ENCODE measurements at places on chromosomes 12 and 14. TPM values are rescaled to one million over a fixed set of nuclear protein-coding genes. Genes with fewer than 3 reads are reported as not detected.
A peak's percentile ranks its signal among the peaks of the same experiment; 100 is the strongest.

DNA sequence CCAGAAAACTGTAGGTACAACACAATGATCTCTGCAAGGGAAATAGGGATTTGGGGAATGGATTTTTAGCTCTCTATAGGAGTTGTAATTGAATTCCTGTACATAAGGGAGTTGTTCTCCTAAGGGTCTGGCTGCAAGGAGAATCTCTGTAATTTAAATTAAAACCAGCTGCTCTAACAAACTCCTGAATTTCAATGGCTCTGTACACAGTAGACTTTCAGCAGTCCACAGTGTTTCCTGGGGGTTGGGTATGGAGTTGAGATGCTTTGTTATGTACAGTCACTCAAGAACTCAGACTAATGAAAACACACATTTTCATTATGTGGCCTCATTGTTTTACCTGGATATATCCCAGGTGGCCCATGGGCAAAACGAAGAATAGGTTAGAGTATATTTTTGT is 93.2 kb downstream of the NAV3 start:
- no peak for DNase-seq

DNA sequence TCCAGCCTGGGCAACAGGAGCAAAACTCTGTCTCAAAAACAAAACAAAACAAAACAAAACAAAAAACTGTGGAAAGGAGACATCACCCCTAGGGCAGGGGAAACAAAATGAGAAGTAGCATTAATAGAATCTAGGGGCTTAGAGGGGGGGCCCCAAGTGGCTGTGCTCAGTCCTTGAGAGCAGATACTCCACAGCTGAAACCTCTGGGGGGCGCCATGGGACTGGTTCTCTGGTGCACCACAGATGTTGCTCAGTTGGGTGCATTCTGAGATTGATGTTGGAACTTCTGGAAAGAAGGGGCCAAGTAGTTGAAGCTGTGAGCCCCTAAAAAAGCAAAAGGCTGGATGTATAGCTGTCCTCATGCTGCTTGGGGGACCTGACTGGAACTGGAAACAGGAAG is 11.8 kb upstream of the SYNE2 start:
- peak; percentile 76 for DNase-seq

DNA sequence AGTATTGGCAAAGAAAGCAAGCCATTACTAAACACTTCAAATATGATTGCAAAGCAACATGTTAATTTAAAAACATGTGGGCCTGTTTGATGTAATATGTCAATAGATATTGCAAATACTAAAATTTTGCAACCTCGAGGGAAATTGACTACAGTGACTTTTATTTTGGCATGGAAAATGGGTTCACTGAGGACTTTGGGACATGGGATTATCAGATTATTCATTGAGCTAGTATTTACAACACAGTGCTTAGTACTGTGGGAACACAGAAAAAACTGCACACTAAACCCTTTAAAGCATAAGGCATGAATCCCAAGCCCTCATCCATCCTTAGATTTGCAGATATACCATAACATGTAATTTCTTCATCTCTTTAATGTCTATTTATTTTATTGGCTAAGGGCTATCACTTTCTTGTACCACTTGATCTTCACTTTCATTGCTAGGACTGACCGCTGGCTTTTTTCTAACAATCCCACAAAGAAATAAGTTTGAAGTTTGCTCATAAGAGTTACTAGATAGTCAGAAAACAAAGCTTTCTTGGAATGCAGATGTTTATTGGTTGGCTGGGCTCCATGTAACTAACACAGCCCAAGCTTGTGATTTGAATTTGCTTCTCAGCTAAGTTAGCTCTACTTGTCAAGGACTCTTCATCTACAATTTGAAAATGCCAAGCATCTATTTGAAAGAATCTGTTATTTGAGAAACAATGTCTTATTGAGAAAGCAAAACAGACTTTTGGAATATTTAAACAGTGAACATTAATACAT is 48.7 kb downstream of the PPFIBP1 start:
- DNase-seq = no peak

GRCh38 chr12:31973818-31974217 is 14.6 kb downstream of the RESF1 start:
- DNase-seq = no peak

DNA sequence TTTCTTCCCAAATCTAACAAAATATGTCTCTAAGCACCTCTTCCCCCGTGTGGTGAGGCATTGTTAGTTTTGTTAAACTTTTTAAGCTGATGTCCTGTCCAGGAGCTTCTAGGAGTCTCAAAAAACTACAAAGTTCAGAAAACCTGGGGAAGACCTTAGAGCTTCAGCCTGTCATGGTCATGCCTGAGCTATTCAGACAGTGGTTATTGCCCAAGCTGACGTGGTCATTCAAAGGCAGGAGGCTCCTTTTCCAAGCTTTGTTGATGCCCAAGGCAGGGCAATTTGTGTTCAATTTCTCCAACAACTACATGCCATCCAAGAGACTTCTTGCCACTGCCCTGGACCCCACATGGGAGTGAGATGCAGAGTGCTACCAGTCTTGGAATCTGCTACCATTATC is 5.8 kb upstream of the LYZ start:
- no peak for DNase-seq

GRCh38 chr14:50060871-50061663 is 55.3 kb downstream of the VCPKMT start:
- DNase-seq = peak; percentile 87

- no peak for DNase-seq
These were observed 45.7 kb upstream of the KCNA5 start for GRCh38 chr12:4997939-4998338.

- DNase-seq = no peak
These were observed 171.9 kb downstream of the EMP1 start for GRCh38 chr12:13368431-13368830.

- no peak for DNase-seq
These were observed 514 bp downstream of the TPPP2 start for GRCh38 chr14:21030531-21030930.

DNA sequence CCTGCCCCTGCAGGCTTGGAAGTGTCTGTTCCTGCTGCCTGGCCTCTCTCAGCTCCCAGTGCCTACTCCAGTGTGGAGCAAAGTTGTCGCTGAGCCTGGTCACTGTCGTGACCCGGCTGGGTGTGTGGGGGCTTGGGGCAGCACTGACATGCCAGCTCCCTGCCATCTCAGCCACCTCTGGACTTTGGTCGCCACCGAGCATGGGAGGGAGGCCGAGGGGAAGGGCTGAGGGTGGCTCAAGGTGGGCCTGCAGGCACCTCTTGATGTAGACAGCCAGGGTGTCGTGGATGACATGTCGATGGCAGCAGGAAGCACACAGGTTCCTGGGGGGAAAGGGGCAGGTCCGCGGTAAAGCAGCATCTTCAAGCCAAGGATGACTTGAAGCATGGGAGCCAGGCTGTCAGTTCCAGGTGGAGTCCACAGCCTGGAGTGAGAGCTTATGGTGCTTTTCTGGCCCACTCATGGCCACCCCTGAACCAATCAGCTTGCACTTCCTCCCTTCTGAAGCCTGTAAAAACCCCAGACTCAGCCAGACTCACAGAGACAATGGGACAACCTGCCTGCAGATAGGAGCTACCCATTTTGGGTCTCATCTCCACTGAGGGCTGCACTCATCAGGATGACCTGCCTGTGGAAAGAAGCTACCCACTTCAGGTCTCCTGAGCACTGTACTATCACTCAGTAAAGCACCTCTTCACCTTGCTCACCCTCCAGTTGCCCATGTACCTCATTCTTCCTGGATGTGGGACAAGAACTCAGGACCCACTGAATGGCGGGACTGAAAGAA is 210.1 kb downstream of the MON2 start:
- DNase-seq = no peak

Gene ASCL1
- not detected for total RNA-seq
